A172 (cell line): ENCODE measurements at places on chromosomes 2 and 18. TPM values are rescaled to one million over a fixed set of nuclear protein-coding genes. Genes with fewer than 3 reads are reported as not detected.

REG1B gene
- total RNA-seq, result not detected in 2 replicates

DNA sequence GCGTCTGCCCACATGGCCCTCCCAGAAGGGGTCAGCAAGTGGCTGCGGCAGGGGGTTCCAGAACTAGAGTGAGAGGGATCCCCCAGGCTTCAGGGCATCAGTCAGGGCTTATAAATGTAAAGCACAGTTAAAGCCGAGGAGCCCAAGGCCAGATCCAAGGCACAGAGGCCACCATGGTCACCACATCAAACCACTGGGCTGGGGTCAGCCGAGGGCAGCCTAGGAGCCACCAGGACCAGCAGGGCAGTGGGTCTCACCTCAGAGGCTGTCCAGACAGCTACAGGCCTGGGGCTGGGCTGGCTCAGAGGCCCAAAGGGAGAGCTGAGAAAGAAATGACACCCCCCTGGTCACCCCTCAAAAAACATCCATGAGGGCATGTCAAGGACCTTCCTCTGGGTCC lies 188.5 kb downstream of the INHBB start:
- DNase-seq, result no peak

DNA sequence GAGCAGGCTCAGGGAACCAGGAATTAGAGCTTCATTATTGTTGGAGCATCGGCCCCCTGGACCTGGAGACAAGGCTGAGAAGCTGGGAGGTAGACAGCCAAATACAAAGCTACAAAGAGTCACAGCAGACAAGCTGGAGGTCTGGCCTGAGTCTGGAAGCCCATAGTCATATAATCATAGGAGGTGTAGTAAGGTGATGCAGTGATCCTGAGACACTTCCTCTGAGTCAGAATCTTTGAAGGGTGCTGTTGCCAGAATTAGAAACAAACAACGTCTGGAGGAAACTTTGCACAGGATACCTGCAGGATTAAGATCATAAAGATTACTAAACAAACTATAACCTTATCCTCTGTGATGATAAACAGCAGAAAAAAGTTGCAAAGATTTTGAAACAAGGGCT lies 213.8 kb downstream of the DSC3 start:
- DNase-seq, result no peak

ZRANB3 gene
- total RNA-seq, result 9.7 and 15.7 TPM in 2 replicates

DNA sequence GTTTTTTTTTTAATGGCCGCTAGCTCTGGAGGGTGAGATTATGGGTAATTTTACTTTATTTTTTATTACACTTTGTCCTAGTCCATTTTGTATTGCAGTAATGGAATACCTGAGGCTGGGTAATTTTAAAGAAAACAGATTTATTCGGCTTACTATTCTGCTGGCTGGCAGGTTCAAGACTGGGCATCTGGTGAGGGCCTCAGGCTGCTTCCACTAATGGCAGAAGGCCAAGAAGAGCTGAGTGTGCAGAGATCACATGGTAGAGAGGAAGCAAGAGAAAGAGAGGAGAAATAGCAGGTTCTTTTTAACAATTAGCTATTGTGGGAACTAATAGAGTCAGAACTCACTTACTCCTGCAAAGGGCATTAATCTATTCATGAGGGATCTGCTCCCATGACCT lies 52.4 kb upstream of the ARHGAP28 start:
- no peak for DNase-seq

DNA sequence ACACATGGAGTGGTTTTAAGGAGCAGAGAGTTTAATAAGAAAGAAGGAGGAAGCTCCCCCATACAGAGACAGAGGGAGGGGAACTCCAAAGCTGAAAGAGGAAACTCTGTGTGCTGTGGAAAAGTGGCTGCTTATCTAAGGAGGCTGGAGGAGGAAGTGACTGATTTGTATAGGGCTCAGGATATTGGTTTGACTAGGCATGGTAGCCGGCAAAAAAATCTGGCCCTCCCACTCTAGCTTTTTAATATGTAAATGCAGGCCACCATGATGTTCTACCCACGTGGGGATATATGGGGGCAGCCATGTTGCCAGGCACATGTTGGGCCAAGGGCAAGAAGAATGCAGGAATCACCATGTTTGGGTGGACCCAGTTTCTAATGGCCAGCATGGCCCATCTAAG lies 64.3 kb downstream of the HNMT start:
- no peak for DNase-seq

DNA sequence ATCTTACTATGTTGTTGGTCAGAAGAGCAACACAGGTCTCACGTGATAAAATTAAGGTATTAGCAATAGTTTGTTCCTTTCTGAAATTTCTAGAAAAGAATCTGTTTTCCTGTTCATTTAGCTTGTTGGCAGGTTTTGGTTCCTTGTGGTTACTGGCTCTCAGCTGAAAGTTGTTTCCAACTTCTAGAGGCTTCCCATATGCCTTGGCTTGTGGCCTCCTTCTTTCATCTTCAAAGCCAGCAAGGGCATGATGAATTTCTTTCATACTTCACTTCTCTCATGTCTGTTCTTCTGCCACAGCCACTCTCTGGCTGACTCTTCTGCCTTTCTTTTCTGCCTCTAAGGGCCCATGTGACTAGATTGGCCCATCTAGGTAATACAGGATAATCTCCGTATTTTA lies 193.7 kb downstream of the TRIB2 start:
- DNase-seq, result no peak

ESCO1 gene
- 21.4 and 29.2 TPM in 2 replicates for total RNA-seq

DNA sequence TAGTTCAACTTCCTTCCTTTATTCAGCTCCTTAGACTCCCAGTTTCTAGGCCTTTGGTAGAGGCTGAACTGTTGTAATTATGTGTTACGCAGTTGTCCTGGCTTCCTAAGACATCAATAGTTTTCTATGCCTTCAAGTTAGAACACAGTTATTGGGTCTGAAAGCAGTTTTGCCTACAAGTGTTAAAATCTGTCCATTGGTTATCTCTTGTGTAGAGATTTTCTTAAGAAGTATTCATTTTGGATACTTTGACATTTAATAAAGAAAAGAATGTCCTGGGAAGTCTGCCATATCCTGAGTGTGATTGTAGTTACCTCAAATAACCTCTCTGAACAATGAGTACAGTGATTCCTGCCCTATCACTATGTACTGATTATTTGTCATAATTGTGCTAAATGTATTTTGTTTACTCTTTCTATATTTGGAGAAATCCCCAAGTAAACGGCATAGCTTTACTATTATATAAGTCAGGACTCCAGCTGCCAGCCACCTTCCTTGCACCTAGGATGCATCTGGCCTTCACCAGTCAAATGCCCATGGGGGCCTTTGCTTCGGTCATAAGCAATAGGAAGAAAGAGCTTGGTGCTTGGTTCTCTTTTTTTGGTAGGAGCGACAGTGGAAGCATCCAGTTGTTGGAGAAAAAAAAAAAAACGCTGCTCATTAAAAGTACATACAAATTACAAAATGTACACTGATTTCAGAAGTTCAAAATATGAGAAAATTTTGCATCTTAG lies 449.5 kb upstream of the PKDCC start:
- peak; percentile 11 for DNase-seq

GRCh38 chr18:48896326-48896874 lies 54.4 kb downstream of the SMAD7 start:
- DNase-seq, result no peak
